ENCODE measurements at places on chromosomes 13 and 19.
A peak's percentile ranks its signal among the peaks of the same experiment; 100 is the strongest.

- DNase-seq = no peak
Observed at GRCh38 chr19:8648240-8648639, 17.8 kb downstream of the NFILZ start.

GRCh38 chr19:18292810-18293641, 11.6 kb upstream of the JUND start:
- DNase-seq = peak; percentile 58

DNA sequence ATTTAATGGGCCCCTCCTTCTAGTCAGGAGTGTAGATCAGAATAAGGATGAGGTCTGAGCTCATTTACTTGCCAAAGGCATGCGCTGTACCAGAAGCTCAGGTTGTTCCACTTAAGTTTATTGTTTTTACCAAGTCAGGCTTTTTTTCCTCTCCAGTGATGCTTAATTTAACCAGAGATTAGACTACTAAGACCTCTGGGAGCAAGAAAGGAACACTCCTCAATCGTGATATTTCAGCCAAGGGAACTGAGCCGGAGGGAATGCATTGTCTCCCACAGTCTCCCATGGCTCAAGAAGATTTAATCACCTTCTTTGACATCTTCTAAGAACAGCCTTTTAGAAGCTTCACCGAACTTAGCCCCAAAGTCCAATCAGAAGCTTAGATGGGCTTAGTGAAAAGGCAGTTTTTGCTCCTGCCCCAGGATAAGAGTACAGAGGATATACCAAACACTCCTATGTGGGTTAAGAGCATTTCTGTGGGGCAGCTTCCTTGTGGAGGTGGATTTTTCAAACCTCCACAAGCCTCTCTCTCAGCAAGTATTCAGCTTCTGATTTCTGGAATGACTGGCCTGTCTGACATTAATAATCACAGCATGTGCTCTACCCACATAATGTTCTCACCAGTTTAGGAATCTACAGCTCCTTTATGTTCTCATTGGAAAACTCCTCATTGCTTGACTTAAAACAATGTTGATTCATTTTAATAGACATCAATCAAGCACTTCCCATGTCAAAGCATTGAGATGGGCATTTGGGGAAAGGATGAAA, 322.7 kb downstream of the SUCLA2 start:
- no peak for DNase-seq

DNA sequence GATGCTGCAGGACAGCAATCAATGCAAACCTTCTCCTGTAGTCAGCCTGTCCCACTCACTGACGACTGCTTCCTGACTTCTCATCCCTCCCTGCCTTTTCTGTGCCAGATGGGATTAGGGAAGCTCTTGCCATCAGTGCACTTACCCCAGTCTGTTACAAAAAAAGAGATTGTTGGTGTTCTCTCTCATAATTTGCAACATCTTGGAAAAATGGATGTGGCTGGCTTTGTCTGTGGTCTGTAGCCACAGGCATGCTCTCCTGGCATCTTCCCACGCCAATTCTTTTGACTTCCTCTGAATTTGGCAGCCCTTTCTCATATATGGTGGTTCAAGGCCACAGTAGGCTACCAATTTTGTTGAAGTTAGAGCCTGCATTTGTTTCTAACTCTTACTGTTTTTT, 11.6 kb upstream of the HTR2A start:
- no peak for DNase-seq

DNA sequence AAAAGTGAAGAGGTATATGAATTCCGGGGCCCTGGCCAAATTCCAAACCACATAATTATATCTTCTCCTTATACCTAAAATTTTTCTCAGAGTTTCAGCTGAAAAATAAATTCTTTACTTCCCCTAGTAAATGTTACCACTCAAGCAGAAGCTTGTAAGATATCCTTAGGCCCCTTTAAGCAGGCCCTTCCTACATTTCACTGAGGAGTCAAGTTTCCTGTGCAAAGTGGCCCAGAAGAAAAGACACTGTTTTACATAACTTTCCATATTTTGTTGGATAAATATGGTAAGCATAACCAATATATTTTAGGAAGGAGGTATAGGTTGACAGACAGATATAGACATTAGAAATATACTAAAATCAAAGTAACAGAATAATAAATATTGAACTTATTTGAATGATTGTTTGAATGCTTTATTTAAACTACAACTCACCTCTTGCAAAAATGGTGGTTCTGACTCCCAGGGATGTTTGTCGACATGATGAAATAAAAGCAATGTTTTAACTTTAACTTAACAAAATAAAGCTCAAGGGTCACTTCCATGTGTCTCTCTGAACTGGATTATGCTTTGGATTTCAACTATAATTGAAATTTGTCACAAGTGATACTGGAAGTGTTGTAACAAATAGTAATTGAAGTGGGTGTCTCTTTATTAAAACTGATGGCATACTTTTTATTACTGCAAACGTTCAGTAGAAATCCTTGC, 141.2 kb downstream of the SPRY2 start:
- DNase-seq = no peak

DNA sequence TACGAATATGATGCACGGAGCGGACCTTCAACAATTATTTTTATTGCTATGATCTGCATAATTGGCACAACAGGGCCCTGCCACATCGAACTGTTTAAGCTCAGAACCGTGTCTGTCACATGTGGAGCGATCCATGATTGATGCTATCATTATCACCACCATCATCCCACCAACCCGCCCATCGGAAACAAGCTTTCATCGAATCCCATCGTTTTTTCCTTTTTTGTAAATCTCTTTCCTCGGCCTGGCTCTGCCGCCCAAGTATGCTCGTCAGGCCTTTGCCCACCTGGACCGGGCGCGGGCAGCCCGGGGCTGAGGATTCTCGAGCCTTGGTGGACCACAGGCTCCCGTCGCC, 533 bp upstream of the DCAF15 start:
- DNase-seq = no peak

GRCh38 chr19:57807541-57807940, 7.2 kb downstream of the ZNF552 start:
- DNase-seq = no peak

DNA sequence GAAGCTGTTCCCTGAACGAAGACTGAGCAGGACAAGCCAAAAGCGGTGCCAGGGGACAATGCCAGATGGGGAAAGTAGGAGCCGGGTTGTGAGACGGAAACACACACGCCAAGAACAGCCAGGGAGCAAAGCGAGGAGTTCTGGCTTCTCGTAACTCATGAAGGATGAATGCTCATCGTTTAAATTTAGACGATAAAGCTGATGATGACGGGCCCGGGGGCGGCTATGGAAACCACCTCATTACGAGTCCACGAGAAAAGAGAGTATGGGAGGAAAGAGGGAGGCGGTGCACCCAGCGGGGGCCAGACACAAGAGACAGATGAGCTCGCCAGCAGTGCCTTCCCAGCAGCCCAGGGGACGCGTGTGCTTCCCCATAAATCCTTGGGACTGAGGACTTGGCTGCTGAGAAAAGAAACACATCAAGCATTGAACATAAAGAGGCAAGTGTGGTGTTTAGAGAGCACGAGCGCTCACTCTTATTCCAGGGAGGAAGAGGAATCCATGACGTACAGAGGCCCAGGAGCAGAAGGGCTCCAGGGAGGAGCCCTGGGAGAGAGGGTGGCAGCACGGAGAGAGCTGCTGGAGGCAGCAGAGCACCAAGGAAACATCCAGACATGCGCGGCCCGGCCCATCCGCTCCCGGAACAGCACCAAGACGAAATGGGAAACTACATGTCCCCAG, 70.7 kb downstream of the EPS15L1 start:
- DNase-seq = peak; percentile 36

GRCh38 chr19:45809643-45810159, 5.4 kb downstream of the RSPH6A start:
- DNase-seq = no peak

GRCh38 chr19:14030997-14031718, 404 bp upstream of the IL27RA start:
- no peak for DNase-seq

GRCh38 chr19:47469719-47470118, 2.0 kb downstream of the SLC8A2 start:
- DNase-seq = no peak

DNA sequence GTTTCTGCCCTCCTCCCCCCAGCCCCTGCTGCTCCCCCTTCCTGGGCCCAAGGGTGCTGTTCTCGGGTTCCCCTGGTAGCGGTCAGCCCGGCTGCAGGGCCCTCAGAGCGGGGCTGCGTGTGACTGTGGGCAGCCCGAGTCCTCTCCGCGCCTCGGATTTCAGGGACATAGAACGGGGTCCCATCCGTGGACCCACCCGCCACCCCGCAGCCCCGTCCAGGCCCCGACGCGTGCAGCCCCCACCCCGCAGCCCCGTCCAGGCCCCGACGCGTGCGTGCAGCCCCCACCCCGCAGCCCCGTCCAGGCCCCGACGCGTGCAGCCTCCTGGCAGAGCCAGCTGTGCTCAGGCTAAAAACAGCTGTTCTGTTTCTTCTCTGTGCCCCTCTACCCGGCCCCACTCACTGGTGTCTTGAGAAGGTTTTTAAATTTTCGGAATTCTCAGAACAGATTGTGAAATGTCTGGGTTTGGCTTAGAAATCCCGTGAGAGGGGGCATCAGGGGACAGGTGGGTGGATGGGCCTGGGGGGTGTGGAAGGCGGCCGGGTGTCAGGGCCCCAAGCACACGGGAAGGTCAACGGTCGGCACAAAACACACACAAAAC, 5.5 kb upstream of the PRTN3 start:
- DNase-seq = no peak

- no peak for DNase-seq
Observed at GRCh38 chr13:67136157-67136556, 94.0 kb downstream of the PCDH9 start.

DNA sequence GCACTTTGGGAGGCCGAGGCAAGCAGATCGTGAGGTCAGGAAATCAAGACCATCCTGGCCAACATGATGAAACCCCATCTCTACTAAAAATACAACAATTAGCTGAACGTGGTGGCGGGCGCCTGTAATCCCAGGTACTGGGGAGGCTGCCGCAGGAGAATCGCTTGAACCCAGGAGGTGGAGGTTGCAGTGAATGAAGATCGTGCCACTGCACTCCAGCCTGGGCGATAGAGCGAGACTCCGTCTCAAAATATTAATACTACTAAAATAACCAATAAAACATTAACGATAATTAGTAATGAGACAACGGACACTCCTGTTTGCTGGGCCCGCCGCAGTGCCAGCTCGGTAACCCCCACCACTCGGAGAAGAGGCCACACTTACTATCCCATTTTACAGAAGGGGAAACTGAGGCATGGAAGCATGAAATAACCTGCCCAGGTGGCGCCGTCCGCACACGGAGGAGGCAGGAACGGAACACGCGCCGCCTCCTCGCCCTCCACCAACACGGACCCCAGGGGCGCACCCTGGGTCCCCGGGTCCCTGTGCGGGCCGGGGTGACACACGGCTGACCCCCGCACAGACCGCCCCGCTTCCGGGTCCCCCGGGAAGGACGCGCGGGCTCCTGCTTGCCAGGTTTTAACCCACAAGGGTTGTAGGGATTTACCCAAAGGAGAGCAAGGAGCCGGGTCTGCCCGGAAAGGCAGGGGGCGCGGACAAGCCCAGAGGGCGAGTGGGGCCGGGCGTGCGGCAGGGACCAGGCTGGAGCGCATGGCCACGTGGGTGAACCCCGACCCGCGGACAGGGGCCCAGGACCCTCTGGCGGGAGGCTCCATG, 1.6 kb downstream of the R3HDM4 start:
- DNase-seq = no peak

Measured in caudate nucleus (tissue), 63 donors.